ENCODE measurements at places on chromosomes 16 and 17. TPM values are rescaled to one million over a fixed set of nuclear protein-coding genes. Genes with fewer than 3 reads are reported as not detected.

Gene OTOP2
- total RNA-seq: not detected

Gene EFCAB13
- total RNA-seq: 6.8 TPM

Gene THRA
- total RNA-seq: 77.9 TPM

Gene CTRB1
- 0.39 TPM for total RNA-seq

Gene SCIMP
- total RNA-seq: 3.1 TPM

Gene CCL17
- total RNA-seq: not detected

Gene ZNF423
- total RNA-seq: 13.8 TPM

Gene SDR42E2
- not detected for total RNA-seq

Gene E4F1
- total RNA-seq: 11.9 TPM

DNA sequence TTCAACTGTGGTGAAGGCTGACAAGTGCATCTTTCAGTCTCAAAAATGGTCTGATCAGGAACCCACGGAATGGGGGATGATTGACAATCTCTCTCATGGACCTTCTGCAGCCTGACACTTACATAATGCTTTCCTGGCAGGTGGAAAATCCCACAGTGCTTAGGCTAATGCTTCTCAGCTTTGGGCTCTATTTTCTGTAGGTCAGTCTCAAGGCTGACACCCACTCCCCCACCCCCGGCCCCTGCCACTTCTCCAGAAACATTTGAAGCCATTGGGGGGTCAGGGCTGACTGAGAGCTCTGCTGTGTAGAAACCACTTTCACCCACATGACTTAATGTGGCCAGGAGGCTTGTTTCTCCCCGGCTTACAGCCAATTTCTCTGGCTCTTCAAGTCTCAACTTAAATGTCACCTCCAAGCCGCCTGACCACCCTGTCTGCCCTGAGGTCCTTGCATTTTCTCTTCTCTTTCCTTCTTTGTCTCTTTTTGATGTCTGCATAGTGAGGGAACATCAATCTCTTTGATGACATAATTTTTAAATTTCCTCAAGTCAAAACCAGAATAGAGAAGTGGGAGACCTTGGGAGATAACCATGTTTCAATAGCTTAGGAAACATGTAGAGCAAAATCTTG, 16.7 kb upstream of the IRF8 start:
- no peak for DNase-seq

DNA sequence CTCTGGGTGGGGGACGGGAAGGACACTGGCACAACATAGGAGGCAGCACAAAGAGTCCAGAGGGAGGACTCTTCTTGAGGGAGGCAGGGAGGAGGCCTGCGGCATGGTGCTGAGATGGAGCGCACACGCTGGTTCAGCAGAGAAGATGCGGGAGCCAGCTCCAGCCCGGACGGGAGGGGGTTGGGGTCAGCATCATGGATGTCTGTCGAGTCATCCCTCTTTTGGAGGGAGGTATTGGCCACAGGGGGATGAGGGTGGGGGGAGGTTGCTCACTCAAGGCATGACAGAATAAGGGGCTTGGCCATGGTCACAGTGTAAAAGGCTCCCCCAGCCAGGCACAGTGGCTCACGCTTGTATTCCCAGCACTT, 19.3 kb downstream of the DCAKD start:
- DNase-seq: no peak

DNA sequence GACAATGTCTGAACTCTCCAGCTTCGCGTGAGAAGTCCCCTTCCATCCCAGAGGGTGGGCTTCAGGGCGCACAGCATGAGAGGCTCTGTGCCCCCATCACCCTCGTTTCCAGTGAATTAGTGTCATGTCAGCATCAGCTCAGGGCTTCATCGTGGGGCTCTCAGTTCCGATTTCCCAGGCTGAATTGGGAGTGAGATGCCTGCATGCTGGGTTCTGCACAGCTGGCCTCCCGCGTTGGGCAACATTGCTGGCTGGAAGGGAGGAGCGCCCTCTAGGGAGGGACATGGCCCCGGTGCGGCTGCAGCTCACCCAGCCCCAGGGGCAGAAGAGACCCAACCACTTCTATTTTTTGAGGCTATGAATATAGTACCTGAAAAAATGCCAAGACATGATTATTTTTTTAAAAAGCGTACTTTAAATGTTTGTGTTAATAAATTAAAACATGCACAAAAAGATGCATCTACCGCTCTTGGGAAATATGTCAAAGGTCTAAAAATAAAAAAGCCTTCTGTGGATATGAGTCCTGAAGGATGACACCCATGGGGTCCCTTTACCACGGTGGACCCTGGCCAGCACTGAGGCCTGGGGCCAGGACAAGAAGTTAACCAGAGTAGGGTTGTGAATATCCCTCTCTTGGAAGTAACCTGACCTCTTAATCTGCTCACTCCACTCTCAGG, 10.5 kb upstream of the ITGAD start:
- DNase-seq: peak; percentile 64

DNA sequence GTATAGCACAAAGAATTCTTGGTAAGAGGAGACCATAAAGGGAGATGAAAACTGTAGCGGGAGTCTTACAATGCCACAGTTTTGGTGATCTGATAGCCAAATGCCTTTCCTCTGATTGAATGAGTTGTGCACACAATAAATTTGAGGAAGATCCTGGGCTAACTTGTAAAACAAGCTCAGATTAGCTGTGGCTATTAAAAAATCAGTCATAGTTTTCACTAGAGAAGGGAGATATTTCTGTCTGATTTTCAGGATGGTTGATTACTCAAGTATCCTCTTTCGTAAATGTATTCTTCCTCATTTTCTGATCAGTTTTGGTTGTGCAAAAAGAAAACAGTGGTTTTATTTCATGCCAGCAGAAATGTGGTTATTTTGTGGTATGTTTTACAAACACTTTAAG, 9.1 kb upstream of the METTL9 start:
- DNase-seq: no peak

DNA sequence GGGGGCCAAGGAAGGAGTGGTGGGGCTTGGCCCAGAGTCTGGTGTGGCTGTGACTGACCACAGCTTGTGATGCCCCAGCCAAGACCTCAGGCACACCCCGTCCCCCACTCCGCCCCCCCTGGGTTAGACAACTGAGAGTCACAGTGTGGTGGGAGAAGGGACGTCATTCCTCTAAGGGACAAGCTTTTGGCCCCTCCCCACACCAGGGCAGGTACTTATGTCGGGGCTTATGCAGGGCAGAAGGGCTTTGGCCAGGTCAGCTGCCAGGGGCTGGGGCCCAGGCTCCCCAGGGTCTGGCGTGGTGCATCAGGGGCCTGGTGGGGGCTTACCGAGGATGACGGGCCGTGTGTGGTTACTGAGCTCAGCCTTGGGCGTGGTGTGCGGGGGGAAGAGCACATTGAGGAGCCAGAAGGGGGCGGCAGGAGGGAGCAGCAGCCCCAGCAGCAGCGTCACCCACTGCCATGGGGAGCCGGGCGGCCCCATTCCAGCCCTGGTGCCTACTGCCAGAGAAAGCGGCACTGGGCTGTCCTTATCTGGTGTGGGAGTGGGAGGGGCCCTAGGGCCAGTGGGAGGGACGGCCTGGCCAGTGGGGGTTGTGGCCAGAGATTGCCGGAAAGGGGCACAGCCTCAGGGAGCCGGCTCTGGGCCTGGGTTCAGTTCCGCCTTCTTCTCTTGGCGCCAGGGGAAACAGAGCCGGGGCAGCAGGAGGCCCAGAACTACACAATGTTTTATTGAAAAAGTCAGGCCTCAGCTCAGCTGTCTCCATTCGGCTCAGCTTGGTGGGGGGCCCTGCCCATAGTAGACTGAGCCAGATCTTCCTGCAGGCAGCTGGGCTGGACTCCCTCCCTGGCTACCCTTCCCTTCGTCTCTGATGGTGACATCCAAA, at the start of gene LCAT:
Gene LCAT (minus strand): TSS at position 502 of the 886 bp plus-strand sequence. CDS start 19 bp downstream, at position 483.
- peak; percentile 80 for DNase-seq

DNA sequence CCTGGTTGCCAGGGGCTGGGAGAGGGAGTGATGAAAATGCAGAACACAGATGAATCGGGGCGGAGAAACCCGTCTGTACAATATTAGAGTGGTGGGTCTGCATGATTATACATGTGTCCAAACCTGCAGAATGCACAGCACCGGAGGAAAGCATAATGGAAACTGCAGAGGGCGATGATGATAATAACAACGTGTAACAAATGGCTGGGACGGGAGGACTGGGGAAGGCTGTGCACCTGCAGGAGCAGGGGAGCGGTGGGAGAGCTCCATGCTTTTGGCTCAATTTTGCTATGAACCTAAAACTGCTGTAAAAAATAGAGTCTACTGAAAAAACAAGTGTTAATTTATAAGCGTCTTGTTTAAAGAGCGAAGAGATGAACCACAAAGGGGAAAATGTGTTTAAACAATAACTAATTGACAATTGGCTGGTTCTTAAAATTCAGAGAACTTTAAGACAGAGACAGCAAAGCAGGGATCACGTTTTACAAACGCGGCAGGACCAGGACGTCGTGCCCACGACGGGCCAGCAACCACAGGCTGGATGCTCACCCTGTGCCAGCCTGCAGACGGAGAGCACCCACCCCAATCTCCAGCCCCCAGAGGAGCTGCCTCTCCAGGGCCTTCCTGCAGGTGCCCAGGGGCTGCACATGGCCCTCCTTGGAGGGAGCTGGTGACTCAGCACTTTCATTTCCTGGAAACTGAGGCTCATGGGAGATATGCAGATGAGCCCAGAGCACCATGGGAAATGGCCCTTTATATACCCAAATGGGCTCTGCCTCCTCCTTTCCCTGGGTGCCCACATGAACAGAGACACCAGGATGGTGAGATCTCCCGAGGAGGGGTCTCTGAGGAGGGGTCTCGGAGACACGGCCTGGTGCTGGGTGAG, at the start of gene TEX19:
Gene TEX19 (plus strand): TSS at position 783 of the 886 bp plus-strand sequence. CDS start 2,904 bp downstream, outside the sequence.
- no peak for DNase-seq

DNA sequence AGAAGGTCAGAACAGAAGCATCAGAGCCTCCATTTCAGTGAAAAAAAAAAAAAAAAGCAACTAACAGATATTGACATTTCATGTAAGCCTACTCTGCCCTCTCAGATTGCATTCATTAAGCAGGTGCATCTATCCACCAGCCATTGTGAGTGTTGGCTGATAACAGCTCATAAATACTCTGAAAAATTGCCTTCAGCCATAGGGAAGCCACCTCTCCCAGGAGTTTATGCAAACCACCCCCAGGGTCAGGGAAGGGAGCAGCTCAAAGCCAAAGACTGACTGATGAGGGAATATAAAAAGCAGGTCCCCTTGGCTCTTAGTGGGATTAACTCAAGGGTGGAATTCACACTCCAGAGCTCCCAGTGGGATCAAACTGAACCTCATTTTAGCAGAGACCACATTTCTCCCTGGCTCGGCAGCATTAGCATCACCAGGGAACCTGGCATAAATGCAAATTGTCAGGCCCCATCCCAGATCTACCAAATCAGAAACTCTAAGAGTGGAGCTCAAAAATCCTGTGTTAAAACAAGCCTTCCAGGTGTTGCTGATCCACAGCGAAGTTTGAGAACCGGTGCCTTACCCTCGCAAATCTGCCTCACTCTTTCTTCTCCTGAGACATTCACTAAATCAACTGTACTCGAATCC, 14.2 kb downstream of the APOH start:
- no peak for DNase-seq
